AML-193 (cell line): ENCODE measurements at places on chromosomes 11 and 22.
A peak's percentile ranks its signal among the peaks of the same experiment; 100 is the strongest.

DNA sequence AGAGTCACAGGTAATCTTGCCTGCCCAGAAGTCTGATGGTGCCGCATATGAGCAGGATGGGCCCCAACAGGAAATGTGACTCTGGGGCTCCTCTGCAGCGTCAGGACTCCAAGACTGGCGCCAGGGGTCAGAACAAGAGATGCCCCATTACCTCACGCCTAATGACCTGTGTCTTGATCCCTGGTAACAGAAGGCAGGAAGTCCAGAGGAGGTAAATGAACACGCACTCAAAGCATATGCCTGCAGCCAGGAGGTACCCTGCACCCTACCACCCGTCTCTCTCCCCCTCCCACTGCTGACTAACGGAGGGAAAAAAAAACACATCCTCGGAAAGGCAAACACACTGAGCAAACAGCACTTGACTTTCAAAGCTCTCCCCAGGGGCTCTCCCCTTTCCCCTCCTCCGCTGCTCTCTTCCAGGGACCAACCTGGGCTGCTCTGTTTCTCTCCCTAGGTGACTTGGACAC, 37.3 kb downstream of the ABCC8 start:
- DNase-seq: no peak

GRCh38 chr11:35029979-35030682, 108.8 kb upstream of the CD44 start:
- DNase-seq: peak; percentile 26

GRCh38 chr11:7531011-7531410, 17.2 kb downstream of the PPFIBP2 start:
- no peak for DNase-seq

GRCh38 chr11:44539971-44540370, 25.5 kb upstream of the CD82 start:
- no peak for DNase-seq

DNA sequence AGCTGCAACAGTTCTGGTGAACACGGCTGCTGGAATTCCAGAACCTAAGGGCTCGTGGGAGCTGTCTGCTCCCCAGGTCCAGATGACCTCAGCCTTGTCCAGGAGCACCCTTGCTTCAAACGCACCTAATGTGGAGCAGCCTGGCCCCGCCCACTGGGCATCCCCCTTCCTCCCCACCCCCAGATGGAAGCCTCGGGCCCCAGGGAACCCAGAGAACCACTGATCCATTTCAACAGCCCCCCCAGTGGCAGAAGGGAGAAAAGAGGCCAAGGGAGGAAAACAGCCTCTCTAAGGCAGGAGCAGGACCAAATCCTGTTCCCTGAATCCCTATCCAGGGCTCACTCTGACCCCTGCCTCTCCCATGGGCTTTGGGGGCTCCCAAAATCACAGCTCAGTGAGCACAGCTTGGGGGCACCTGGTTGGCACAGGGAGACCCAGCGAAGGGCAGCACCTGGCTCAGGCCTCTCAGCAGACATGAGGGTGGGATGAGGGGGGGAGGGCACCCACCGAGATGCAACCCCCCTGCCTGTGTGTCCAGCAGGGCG, 1.2 kb downstream of the CYTH4 start:
- no peak for DNase-seq

DNA sequence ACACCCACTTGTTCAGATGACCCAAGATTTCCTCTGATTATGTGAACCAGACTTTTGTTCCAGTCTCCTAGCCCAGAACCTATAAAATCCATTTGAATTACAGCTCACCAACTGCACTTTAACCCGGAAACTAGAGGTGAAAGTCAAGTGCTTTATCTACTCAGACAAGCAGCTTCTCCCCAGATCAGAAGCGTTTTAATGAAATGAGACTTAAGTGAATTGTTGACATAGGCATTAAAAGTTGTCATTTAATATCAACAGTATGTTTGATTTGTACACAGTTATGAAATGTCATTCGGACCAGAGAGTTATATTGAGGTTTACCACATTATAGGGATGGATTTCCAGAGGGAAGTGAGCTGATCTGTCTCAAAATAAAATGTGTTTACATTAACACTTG, 52.0 kb downstream of the CADM1 start:
- no peak for DNase-seq

DNA sequence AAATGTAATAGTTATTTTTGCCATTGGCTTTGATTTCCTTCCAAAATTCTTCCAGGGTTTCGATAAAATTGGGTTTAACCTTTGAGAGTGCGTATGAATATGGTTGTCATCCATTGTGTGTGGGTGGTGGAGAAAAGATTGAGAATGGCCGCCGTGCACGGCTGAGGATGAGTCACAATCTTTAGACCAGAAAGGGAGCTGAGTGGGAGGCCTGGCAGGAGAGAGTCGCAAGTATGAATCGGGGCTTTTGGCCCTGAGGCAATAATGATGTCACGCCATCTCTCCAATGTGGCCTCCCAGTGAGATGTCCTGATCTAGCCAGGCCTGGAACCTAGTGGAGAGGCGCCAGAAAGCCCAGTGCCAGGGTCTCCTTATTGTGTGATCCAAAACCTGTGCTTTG, 33.1 kb upstream of the SMPD1 start:
- DNase-seq: no peak

DNA sequence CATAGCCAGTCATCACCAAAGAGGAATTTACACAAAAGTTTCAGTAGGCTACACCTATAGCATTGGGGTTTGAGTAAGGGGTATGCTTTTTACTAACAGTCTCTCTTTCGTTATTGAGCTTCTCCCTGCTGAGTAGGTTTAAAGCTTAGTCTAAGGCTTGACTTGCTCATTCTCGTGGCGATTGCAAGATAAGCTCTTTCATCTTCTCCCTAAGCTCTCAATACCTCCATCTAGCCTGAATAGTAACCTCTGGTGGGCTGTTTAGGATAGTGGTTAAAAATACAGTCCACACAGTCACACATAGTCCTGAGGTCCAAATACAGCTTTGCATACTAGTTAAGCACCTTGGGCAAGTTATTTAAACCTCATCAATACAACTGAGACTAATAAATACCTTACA, 65.6 kb downstream of the IMMP1L start:
- DNase-seq: no peak

GRCh38 chr11:3215346-3216026, 3.1 kb downstream of the MRGPRG start:
- DNase-seq: no peak

- DNase-seq: no peak
Observed at GRCh38 chr22:44448271-44448830, 49.7 kb downstream of the RTL6 start.

GRCh38 chr22:37273846-37274225, 8.5 kb upstream of the CYTH4 start:
- DNase-seq: no peak

- DNase-seq: no peak
Observed at GRCh38 chr11:31997955-31998354, 92.9 kb upstream of the RCN1 start.

DNA sequence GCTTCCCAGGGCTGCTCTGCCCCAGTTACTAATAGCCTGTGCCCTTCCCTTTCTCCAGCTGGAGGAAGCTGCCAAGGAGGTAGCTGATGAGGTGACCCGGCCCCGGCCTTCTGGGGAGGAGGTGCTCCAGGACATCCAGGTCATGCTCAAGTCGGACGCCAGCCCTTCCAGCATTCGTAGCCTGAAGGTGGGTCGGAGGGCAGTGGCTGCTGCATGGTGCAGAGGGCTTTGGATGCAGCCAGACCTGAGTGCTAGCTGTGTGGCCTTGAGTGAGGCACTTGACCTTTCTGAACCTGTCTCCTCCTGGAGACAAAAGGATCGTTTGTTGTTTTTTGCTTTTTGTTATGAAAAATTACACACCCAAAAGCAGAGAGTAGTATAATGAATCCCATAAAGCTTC, 3.4 kb downstream of the MCM5 start:
- no peak for DNase-seq

- no peak for DNase-seq
Observed at GRCh38 chr11:67300756-67301312, 2.5 kb upstream of the SSH3 start.

GRCh38 chr22:26606611-26607010, 11.2 kb downstream of the CRYBB1 start:
- no peak for DNase-seq
